ENCODE measurements at places on chromosomes 2 and 18. TPM values are rescaled to one million over a fixed set of nuclear protein-coding genes. Genes with fewer than 3 reads are reported as not detected.
A peak's percentile ranks its signal among the peaks of the same experiment; 100 is the strongest.

SAG gene
- not detected for polyA plus RNA-seq

- peak overlapping the region; percentile 33 for H3K4me3 ChIP-seq
- H3K36me3 ChIP-seq = no peaks in the 10 kb centered on the region
- H3K27ac ChIP-seq = no peak overlapping the region
- peaks cover 11% of the 10 kb centered on the region for H3K27me3 ChIP-seq
- DNase-seq = peak; percentile 77
Measured at GRCh38 chr2:43831543-43832294, 6.9 kb downstream of the ABCG5 start.

PID1 gene
- polyA plus RNA-seq = 0.16 TPM

GRCh38 chr2:45975752-45976517 is 321.3 kb upstream of the EPAS1 start:
- H3K27me3 ChIP-seq = no peaks in the 10 kb centered on the region
- no peak overlapping the region for H3K27ac ChIP-seq
- H3K36me3 ChIP-seq = no peaks in the 10 kb centered on the region
- no peak overlapping the region for H3K4me3 ChIP-seq
- no peaks in the 10 kb centered on the region for H3K4me1 ChIP-seq

- no peaks in the 10 kb centered on the region for H3K36me3 ChIP-seq
- H3K27me3 ChIP-seq = no peaks in the 10 kb centered on the region
- H3K4me3 ChIP-seq = no peak overlapping the region
- no peak for DNase-seq
Measured at GRCh38 chr18:10290638-10291235, 163.7 kb upstream of the APCDD1 start.

- no peaks in the 10 kb centered on the region for H3K36me3 ChIP-seq
- peaks cover 13% of the 10 kb centered on the region for H3K4me1 ChIP-seq
- no peaks in the 10 kb centered on the region for H3K27me3 ChIP-seq
Measured at GRCh38 chr18:45521136-45521535, 94.1 kb upstream of the SLC14A2 start.

GRCh38 chr2:64399521-64399920 is 54.4 kb upstream of the LGALSL start:
- no peaks in the 10 kb centered on the region for H3K36me3 ChIP-seq
- no peak overlapping the region for H3K4me3 ChIP-seq
- DNase-seq = no peak
- 0 out of 2 replicates have a peak, but pooled peaks cover 5% of the 10 kb centered on the region for H3K27me3 ChIP-seq

GRCh38 chr2:38165698-38166097 is 89.7 kb upstream of the CYP1B1 start:
- no peak overlapping the region for H3K27ac ChIP-seq
- no peaks in the 10 kb centered on the region for H3K4me1 ChIP-seq
- no peak for DNase-seq
- H3K27me3 ChIP-seq = no peaks in the 10 kb centered on the region

DNA sequence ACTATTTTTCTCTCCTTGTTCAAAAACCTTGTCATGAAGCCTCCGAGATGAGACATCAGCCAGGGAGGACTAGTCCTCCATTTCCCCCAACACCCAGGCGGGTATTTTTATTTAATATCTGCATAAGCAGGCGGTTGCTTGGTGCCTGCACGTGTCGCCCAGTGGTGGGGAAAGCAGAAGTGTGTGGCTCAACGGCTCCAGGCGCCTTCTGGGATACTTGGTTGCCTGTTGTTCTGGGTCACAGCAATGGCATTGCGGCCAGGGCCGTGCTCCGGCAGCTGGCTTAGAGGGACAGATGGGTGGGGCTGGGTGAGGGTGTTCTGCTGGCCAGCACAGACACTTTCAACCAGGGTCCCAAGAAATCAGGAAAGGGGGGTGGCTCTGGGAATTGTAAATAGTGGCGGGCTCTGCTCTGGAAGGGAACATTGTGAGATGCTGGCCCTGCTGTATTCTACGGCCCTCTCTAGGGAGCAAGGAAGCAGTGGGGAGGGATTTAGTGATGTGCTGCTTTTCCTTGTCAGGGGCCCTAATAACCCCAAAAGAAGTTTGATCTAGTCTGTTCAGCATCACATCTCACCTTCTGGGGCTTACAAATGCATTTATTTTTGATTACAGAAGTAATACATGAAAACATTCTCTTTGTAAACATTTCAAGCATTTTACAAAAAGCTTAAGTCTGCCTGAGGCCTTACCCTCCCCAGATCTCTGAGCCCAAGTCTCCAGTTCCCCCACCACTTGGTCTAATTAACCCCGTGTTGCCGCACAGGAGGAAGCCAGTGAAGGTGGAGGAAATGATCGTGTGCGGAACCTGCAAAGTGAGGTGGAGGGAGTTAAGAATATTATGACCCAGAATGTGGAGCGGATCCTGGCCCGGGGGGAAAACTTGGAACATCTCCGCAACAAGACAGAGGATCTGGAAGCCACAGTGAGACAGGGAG is 1.1 kb downstream of the VAMP8 start:
- H3K4me3 ChIP-seq = no peak overlapping the region
- no peaks in the 10 kb centered on the region for H3K36me3 ChIP-seq
- DNase-seq = no peak
- H3K27ac ChIP-seq = no peak overlapping the region
- no peaks in the 10 kb centered on the region for H3K27me3 ChIP-seq
- H3K4me1 ChIP-seq = no peaks in the 10 kb centered on the region

DNA sequence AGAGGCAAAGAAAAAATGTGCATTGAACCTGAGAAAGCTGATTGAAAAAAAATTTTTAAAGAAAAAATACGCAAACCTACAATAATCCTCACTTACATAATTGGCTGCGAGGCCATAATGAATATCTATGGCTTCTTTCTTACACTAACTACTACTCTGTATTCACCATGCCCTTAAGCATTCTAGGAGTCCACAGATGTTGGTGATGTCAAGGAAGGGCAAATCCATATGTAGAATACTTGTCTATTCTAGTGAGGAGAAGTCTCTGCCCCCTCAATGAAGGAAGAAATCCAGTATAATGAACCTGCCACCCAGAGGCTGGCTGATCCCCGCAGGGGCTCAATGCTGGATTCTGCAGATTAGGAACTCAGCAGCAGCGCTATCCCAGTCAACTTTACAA is 14.3 kb downstream of the GALNT3 start:
- no peak overlapping the region for H3K4me3 ChIP-seq
- no peak for DNase-seq
- no peak overlapping the region for H3K27ac ChIP-seq
- H3K4me1 ChIP-seq = no peaks in the 10 kb centered on the region
- H3K36me3 ChIP-seq = peaks cover 5% of the 10 kb centered on the region
- H3K27me3 ChIP-seq = no peaks in the 10 kb centered on the region

ZNF2 gene
- polyA plus RNA-seq = 2.3 TPM

GRCh38 chr2:235852526-235852920 is 315.7 kb downstream of the GBX2 start:
- H3K36me3 ChIP-seq = no peaks in the 10 kb centered on the region
- H3K27ac ChIP-seq = no peak overlapping the region
- peak; percentile 81 for DNase-seq
- H3K4me1 ChIP-seq = peaks cover 3% of the 10 kb centered on the region
- H3K4me3 ChIP-seq = no peak overlapping the region
- H3K27me3 ChIP-seq = no peaks in the 10 kb centered on the region

KCNS3 gene
- 0.05 TPM for polyA plus RNA-seq

DNA sequence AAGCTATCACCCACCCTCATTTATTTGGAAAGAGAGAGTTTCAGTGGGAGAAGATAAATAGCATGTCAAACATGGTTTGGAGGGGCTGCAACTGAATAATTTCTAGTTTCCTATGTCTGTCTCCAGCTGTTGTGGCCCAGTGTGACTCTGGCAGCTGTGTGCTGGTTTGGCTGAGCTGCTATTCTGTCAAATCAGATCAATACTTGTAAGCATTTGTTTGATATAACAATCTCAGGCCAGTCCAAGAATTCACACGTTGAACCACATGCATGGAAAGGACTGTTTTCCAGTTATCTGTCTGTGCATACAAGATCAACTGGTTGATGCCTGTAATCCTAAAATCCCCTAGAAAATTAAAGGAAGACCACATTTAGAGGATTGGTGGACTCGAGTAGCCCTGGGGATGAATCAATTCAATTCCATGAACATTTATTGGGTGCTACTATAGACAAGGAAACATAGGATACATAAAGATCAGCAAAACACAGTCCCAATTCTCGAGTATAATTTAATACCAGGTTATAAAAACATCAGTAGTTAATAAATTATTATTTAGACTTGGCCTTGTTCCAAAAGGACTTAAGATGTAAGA is 209.0 kb upstream of the PARD3B start:
- no peaks in the 10 kb centered on the region for H3K36me3 ChIP-seq
- DNase-seq = no peak

DNA sequence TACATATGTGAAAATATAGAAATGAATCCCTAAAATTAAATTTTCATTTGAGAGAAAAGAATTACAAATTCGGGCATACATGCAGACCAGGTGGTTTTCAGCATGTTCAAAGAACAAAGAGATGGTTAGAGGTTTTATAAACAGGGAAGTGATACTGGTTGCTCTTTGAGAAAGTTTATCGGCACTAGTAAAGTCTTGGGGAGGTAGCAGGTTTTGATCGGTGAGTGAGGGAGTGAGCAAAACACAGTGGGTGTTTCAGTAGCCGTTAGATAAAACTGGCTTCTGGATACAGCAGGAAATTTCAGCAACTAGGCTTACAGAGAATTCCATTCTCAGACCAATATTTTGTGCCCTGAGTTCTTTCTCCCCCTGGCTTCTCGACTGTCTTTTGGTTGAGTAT is 51.1 kb downstream of the DSC3 start:
- no peaks in the 10 kb centered on the region for H3K4me1 ChIP-seq
- no peak for DNase-seq
- peaks cover 6% of the 10 kb centered on the region for H3K27me3 ChIP-seq
- no peaks in the 10 kb centered on the region for H3K36me3 ChIP-seq

DNA sequence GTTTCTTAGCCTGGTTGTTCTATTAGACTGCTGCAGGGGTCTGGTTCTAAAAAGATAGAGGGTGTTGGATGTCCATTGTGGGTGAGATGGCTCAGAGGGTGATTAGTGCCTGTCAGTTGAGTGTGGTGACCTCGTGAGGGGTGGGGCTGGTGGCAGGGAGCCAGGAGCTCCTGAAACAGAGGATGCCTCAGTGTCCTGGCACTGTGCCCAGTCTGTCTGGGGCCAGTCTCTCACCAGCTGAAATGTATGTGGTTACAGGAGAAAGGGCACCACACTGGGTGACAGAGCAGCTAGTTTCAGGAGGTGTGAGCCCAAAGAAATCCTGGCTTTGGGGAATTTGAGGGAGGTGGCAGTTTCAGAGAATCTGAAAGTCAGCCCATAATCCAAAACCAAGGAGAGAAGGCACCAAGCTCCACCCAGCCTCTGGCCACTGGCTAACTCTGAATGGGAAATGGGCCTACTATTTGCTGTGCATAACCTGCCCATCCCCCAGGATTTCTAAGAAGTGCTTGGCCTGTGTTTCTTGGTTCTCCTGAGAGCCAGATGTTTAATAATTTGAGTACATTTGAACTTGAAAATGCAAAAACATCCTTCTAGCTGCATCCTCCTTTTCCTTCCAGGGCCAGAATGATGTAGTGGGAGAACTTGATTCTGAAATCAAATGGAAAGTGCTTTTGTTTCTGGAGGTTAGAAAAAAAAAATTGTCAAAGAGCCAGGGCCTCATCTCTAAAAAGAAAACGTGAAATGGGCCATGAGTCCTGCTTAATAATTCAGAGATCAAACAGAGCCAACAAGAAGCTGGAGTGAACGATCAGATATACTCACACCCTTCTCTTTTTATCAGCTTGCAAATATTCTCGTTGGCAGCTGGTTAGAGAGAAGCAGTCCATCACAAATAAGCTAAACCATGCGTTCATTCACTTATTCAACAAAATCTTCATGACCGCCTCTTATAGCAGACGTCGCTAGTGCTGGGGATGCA is 92.3 kb downstream of the B3GNT2 start:
- no peak overlapping the region for H3K27ac ChIP-seq
- H3K36me3 ChIP-seq = no peaks in the 10 kb centered on the region
- H3K27me3 ChIP-seq = no peaks in the 10 kb centered on the region
- H3K4me3 ChIP-seq = no peak overlapping the region
- DNase-seq = peak; percentile 81

PREB gene
- 51.3 TPM for polyA plus RNA-seq

DNA sequence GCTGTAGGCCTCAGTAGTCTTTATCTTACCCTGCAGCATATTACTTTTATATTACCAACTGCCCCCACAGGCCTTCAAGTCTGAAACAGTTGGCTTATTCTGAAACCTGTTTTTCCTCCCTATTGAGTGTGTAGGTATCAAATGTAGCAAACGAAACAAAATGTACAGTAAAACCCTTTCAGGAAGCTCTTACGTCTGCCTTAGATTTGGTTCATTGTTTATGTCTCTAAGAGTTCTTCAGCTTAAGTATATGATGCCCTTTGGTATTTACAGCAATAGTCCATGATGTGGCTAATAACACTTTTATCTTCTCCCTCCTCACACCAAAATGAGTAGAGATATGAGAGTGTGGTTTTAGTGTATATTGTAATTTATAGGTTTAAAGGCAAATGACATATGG is 108.8 kb downstream of the DOCK10 start:
- H3K4me1 ChIP-seq = peaks cover 4% of the 10 kb centered on the region
- no peaks in the 10 kb centered on the region for H3K27me3 ChIP-seq
- H3K36me3 ChIP-seq = peaks cover 7% of the 10 kb centered on the region
- H3K27ac ChIP-seq = no peak overlapping the region

ALK gene
- polyA plus RNA-seq = 0.55 TPM

GRCh38 chr2:137893145-137893544 is 71.1 kb upstream of the HNMT start:
- H3K36me3 ChIP-seq = no peaks in the 10 kb centered on the region
- no peaks in the 10 kb centered on the region for H3K27me3 ChIP-seq
- H3K27ac ChIP-seq = no peak overlapping the region
- DNase-seq = no peak
- no peak overlapping the region for H3K4me3 ChIP-seq

DNA sequence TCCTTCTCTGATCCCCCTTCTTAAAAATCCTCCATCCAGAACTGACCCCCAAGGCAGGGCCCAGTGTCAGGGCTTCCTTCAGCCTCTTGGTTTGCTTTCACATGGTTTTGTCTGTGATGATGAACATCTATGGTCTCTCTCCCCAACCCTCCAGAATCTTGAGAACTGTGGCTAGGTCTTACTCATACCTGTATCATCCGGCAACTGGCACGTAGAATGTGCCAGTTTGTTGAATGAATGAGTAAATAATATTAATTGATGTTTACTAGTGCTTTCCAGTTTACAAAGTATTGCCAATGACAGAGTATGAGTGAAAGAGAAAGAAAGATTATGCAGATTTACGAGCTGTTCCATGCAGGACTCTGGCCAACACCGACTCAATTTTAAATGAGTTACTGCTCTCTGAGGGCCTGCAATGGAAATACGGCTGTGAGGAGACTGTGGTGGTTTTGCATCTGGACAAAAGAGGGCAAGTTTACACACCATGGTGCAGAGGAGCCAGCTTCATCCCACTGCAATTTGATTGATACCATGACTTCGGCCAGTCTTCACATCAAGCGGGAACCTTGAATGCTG is 29.9 kb upstream of the TRIB2 start:
- H3K27ac ChIP-seq = no peak overlapping the region
- H3K27me3 ChIP-seq = no peaks in the 10 kb centered on the region
- no peak overlapping the region for H3K4me3 ChIP-seq
- no peaks in the 10 kb centered on the region for H3K4me1 ChIP-seq

GRCh38 chr2:214651451-214651850 is 158.0 kb downstream of the BARD1 start:
- H3K4me1 ChIP-seq = no peaks in the 10 kb centered on the region
- H3K27ac ChIP-seq = no peak overlapping the region
- no peaks in the 10 kb centered on the region for H3K36me3 ChIP-seq

- no peak overlapping the region for H3K4me3 ChIP-seq
- no peaks in the 10 kb centered on the region for H3K36me3 ChIP-seq
- DNase-seq = no peak
- no peak overlapping the region for H3K27ac ChIP-seq
- no peaks in the 10 kb centered on the region for H3K4me1 ChIP-seq
Measured at GRCh38 chr2:26567534-26567933, 73.6 kb downstream of the CIB4 start.
